ENCODE measurements at places on chromosomes 3 and 15.
A peak's percentile ranks its signal among the peaks of the same experiment; 100 is the strongest.

GRCh38 chr3:178320456-178321351, 215.5 kb upstream of the KCNMB2 start:
- no peaks in the 10 kb centered on the region for H3K27me3 ChIP-seq
- peaks cover 5% of the 10 kb centered on the region for H3K4me1 ChIP-seq
- no peak overlapping the region for H3K27ac ChIP-seq
- no peaks in the 10 kb centered on the region for H3K36me3 ChIP-seq
- H3K4me3 ChIP-seq: no peak overlapping the region

- H3K27ac ChIP-seq: no peak overlapping the region
- H3K36me3 ChIP-seq: no peaks in the 10 kb centered on the region
- H3K27me3 ChIP-seq: no peaks in the 10 kb centered on the region
- no peak for DNase-seq
- H3K4me3 ChIP-seq: no peak overlapping the region
These were observed 87.4 kb downstream of the SEMA6D start for GRCh38 chr15:47804733-47805132.

DNA sequence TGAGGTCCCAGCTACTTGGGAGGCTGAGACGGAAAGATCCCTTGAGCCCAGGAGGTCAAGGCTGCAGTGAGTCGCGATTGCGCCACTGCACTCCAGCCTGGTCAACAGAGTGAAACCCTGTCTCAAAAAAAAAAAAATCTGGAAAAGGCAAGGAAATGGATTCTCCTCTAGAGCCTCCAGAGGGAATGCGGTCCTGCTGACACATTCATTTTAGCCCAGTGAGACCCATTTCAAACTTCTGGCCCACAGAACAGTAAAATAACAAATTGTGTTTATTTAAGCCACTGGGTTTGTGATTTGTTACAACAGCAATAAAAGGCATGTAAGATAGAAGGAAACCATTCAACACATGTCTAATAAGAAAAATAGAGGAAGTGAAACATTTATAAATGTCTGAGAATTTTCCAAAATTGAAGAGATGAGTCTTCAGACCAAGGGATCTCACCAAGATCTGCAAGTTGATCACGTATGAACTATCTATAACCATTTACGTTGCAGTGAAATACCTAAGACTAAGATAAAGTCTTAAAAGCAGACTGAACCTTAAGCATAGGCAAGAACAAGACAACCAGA, at the start of gene HTR3E:
Gene HTR3E (plus strand): TSS at position 254 of the 573 bp plus-strand sequence. CDS start 466 bp downstream, outside the sequence.
- no peak for DNase-seq
- no peaks in the 10 kb centered on the region for H3K36me3 ChIP-seq
- no peak within 1 kb of the TSS for H3K27ac ChIP-seq
- no peaks in the 10 kb centered on the region for H3K27me3 ChIP-seq
- no peak within 1 kb of the TSS for H3K4me3 ChIP-seq
- no peaks in the 10 kb centered on the region for H3K4me1 ChIP-seq

- H3K4me1 ChIP-seq: no peaks in the 10 kb centered on the region
- H3K27ac ChIP-seq: no peak overlapping the region
- H3K27me3 ChIP-seq: no peaks in the 10 kb centered on the region
- no peak for DNase-seq
These were observed 37.4 kb downstream of the ST6GAL1 start for GRCh38 chr3:186967686-186968085.

- peak; percentile 67 for DNase-seq
- H3K4me3 ChIP-seq: no peak overlapping the region
- H3K4me1 ChIP-seq: peaks cover 4% of the 10 kb centered on the region
- no peaks in the 10 kb centered on the region for H3K27me3 ChIP-seq
- H3K27ac ChIP-seq: peak overlapping the region; percentile 1
These were observed 15.9 kb upstream of the COPG1 start for GRCh38 chr3:129233538-129233937.

DNA sequence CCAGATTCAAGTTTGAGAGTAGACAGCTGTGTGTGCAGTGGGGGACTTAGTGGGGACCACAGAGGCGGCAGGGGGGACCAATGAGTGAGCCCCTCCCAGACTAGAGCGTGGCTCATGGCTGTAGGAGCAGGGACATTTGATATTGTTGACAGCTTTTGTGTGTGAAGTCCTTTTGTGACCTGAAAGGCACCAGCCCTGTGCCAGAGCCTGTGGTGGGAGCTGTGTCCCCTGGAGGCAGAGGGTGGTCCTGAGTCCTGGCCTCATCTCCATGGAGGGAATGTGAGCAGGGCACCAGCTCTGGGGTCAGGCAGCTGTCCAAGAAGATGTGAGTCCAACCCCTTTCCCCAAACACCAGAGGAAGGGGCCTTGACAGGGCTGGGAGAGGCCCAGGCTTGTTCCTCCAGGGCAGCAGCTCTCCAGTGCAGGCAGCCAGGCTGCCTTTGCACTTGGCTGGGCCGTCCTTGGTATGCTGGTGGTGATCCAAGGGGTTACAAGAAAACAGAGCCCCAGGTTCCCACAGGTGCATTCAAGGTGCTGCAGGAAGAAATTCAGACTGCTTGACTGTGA, 10.1 kb upstream of the C3orf22 start:
- no peak for DNase-seq
- no peaks in the 10 kb centered on the region for H3K36me3 ChIP-seq
- H3K27me3 ChIP-seq: peaks cover 5% of the 10 kb centered on the region
- no peak overlapping the region for H3K4me3 ChIP-seq

DNA sequence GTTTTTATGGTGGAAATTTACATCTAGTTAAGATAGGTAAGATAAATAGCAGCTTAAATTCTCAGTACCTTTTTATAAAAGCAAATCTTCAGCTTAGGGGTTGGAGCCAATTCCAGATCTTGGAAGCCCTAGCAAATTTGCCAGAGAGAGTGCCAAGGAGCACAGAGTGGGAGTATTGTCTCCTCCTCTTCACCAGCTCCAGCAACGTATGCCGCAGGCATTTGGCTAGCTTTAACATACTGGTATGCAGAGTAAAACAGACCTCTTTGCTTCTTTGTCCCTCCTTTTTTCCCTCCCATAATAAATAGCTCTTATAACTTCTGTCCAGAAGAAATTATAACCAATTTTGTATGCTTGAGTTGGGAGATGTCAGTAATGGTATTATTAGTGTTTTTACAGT, 140.4 kb downstream of the DIPK2A start:
- no peaks in the 10 kb centered on the region for H3K36me3 ChIP-seq
- H3K27ac ChIP-seq: no peak overlapping the region
- no peaks in the 10 kb centered on the region for H3K27me3 ChIP-seq
- no peaks in the 10 kb centered on the region for H3K4me1 ChIP-seq
- no peak for DNase-seq

DNA sequence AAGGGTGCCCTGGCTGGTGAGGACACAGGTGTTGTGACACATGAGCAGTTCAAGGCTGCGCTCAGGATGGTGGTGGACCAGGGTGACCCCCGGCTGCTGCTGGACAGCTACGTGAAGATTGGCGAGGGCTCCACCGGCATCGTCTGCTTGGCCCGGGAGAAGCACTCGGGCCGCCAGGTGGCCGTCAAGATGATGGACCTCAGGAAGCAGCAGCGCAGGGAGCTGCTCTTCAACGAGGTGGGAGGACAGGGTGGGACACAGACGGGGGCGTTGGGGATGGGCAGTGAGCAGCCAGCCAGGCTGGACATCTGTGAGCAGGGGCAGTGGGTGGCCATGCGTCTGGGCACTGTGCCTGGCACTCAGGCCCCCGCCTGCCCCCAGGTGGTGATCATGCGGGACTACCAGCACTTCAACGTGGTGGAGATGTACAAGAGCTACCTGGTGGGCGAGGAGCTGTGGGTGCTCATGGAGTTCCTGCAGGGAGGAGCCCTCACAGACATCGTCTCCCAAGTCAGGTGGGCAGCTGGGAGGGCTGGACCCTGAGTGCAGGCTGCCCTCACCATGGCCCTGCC, 10.3 kb downstream of the ANKRD63 start:
- no peak for DNase-seq
- H3K36me3 ChIP-seq: no peaks in the 10 kb centered on the region
- no peak overlapping the region for H3K27ac ChIP-seq
- H3K4me3 ChIP-seq: no peak overlapping the region
- no peaks in the 10 kb centered on the region for H3K4me1 ChIP-seq

DNA sequence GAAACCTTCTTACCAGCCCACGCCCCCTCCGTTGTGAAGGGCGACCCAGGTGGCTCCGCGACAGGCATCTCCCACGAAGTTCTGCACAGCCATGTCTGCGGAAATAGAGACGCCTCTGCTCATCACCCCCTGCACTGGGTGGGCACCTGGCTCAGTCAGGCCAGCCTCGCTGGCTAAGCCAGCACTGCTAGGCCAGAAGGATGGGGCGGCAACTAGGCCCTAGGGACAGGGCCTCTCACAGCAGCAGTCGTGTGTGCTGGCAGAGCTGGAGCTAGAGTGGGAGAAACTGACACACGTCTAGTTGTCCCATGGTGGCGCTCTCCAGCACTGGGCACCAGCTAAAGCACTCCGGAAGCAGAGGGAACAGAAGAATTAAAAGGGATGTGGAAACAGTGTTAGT, 12.5 kb upstream of the ZXDC start:
- no peak for DNase-seq
- no peaks in the 10 kb centered on the region for H3K36me3 ChIP-seq
- no peak overlapping the region for H3K4me3 ChIP-seq
- no peaks in the 10 kb centered on the region for H3K27me3 ChIP-seq
- H3K27ac ChIP-seq: no peak overlapping the region

DNA sequence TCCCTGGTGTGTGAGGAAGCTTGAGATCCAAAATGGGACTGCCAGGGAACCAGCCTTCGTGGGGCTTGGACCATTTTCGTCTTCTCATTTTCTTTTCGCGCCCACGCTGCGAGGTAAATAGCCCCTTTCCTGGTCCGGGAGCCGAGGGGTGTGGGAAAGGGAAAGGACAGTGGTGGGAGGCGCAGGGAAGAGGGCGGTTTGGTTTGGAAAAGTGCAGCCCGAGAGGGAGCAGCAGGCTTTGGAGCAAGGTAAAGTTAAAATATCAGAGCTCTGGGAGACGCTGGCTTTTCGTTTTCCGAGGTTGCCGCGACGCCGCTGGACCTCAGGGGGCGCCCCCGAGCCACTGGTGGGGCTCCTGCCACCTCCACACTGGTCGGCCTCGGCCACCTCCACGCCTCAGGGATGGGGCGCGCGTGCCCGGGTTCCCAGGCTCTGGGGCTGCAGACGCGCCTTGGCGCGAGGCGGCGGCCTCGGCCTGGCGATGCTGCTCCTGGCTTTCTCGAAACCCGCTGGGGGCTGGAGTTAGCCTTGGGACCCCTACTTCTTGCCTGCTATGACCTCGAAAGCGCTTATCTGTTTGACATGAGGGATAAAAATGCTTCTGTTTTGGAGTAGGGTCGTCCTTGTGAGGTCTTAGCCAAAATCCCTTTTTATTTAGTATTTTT, 3.2 kb downstream of the PTPRG start:
- peak overlapping the region; percentile 98 for H3K27ac ChIP-seq
- H3K4me3 ChIP-seq: peak overlapping the region; percentile 82
- H3K27me3 ChIP-seq: peaks cover 15% of the 10 kb centered on the region
- peak; percentile 85 for DNase-seq
- H3K4me1 ChIP-seq: no peaks in the 10 kb centered on the region
- H3K36me3 ChIP-seq: no peaks in the 10 kb centered on the region

DNA sequence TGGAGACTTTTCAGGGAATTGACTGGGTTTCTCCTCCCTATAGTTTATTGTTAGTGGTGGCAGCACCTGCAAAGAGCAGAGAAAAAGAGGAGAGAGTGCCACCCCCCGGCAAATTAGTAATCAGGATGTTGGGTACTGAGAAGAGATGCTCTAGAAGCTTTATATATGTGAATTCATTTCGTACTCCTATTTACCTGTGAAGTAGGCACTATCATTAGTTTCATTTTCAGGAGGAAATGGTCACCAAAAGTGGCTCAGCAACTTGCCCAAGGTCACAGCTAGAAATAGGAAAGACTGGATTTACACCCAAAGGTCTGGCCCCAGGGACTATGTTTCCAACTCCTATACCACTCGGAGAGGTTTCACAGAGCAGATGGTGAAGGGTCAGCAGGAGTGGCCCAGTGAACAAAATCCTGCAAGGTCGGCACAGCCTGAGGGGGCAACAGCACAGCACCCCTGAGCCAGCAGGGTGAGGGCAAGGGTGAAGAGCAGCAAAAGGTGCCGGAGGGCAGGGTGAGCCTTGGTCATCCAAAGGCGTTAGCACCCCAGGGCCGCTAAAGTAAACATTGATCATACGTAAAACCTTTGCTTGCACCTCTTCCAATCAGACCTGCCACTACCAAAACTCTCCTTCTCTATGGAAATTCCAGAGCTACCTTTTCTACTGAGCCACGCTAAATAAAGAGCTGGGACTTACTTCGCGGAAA, 23.6 kb downstream of the VGLL4 start:
- no peaks in the 10 kb centered on the region for H3K27me3 ChIP-seq
- no peaks in the 10 kb centered on the region for H3K36me3 ChIP-seq
- peak overlapping the region; percentile 62 for H3K27ac ChIP-seq
- no peak overlapping the region for H3K4me3 ChIP-seq
- no peak for DNase-seq

DNA sequence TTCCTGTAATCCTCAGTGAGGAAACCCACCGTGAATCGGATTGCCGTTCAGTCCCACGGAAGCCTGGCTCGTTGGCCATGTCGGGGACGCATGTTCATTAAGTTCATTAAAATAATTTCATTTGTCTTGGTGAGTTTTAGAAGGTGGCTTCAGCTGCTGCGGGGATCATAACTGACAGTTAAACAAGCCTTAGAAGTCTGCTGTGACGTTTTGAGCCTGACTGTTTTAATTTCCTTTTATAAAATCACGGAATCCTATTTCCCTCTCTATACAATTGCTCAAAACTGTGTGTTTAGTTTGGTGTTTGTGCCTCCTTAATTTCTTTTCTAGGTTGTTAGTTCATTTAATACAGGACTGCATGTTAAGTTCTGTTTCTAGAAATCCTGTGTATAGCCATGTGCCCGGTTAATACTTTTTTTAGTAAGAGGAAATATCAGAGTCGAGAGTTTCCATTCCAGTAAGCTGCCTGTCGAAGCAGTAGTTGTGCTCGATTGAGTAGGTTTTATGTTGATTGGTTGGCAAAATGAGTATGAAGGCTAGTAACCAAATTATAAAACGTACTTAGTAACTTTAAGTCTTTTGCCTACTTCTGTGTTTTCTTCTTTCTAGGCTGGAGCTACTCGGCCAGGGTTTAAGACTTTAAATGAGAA, 705 bp downstream of the NIPA2 start:
- no peaks in the 10 kb centered on the region for H3K27me3 ChIP-seq
- DNase-seq: no peak
- peak overlapping the region; percentile 68 for H3K4me3 ChIP-seq
- H3K36me3 ChIP-seq: no peaks in the 10 kb centered on the region
- H3K4me1 ChIP-seq: peaks cover 21% of the 10 kb centered on the region
- H3K27ac ChIP-seq: peak overlapping the region; percentile 98

- H3K4me3 ChIP-seq: no peak overlapping the region
- H3K36me3 ChIP-seq: no peaks in the 10 kb centered on the region
- peaks cover 12% of the 10 kb centered on the region for H3K4me1 ChIP-seq
- DNase-seq: no peak
- no peaks in the 10 kb centered on the region for H3K27me3 ChIP-seq
These were observed 15.5 kb downstream of the MYL3 start for GRCh38 chr3:46847744-46848143.

GRCh38 chr3:194407423-194407822, 8.4 kb upstream of the GP5 start:
- H3K36me3 ChIP-seq: peaks cover 8% of the 10 kb centered on the region
- H3K4me3 ChIP-seq: no peak overlapping the region
- H3K27ac ChIP-seq: no peak overlapping the region
